ENCODE measurements at places on chromosomes 13 and 19.

GRCh38 chr19:35236638-35237400, 8.3 kb upstream of the FAM187B start:
- no peak for DNase-seq

DNA sequence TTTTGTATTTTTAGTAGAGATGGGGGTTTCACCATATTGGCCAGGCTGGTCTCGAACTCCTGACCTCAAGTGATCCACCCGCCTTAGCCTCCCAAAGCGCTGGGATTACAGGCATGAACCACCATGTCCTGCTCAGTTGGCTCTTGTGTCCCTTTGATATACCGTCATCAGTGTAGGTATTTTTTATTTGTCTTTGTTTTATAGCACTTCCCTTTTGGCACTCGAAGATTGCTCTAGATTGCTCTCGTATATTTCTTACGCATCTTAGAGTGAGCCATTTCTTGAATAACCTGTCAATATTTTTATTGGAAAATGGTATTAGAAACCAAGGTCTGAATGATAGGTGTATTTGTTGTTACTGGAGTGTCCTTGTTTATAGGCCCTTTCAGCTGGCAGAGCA, 9.4 kb downstream of the SETDB2 start:
- no peak for DNase-seq

DNA sequence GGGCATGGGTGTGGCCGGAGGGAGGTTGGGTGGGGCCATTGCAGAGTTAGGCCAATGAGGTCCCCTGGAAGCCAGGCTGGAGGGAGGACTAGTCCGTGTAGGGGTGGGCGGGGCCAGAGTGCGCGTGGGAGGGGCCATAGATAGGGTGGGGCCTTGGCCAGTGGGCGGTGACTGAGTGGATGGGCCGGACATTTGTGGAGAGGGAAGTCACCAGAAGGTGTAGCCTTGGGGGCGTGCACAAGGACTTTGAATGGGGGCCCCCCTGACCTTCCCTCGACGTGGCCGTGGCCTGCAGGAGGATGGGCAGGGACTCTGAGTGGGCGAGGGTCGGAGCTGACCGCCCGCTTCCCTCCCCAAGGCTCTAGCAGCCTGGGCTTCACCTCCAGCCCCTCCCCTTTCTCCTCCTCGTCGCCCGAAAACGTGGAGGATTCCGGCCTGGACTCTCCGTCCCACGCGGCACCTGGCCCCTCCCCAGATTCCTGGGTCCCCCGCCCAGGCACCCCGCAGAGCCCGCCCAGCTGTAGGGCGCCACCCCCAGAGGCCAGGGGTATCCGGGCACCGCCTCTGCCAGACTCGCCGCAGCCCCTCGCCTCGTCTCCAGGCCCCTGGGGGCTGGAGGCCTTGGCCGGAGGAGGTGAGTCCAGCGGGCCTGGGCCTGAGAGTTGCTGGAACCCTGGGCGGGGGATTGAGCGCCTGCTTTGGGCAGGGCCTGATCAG, 16.5 kb upstream of the B3GNT3 start:
- no peak for DNase-seq

DNA sequence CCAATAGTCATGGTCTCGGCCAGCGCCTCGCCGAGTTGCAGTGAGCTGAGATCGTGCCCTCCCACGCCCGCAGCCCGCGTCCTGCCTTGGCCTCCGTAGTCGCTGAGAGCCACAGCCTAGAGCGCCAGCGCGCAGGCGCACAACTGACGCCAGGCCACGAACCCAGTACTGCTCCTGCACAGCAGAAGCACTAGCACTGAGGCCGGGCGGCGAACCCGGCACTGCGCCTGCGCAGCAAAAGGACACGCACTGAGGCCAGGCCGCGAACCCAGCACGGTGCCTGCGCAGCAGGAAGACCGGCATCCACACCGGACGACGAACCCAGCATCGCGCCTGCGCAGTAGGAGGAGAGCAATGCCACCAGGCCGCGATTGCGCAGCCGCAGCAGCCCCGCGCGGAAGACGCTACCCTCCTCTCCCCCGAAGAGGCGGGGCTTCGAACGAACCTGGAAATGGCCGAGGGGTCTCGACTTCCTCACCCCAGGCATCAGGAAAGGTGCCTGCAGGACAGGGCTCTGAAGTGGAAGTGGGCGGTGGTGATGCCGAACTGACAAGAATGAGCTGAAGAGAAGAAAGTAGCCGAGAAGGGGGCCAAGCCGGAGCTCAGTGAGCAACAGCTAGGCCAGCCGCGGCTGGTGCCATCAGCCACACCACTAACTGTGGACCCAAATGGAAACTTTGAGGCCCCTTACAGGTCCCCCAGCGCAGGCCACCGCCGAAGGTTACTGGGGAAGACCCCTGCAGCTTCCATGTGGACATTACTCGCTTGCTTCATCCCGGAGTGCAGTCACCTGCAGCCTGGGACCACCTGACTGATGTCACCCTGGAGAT, 7.5 kb downstream of the F10 start:
- DNase-seq = no peak

DNA sequence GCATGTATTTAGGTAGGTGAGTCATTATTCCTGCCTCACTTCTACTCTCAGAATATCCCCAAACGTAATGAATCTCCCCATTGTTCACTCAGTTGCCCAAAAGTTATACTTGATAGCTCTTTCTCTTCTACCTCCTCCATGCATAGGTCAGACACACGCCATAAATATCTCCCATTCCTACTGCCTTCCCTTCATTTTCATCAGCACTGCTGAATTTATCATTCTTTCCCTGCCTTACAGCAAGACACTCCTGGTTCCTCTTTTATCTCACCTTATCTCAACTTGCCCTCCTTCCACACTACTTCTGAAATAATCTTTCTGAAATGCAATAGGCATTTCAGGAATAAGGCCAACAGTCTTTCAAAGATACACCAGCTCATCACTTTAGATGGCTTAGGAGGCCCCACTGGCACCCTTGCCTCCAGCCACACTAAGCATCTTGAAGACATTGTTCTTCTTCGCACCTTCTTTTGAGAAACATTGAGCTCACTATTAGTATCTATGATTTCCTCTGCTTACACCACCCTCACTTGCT, 333.9 kb downstream of the MYO16 start:
- DNase-seq = no peak

- no peak for DNase-seq
Measured at GRCh38 chr13:40476175-40476958, 190.1 kb downstream of the FOXO1 start.

DNA sequence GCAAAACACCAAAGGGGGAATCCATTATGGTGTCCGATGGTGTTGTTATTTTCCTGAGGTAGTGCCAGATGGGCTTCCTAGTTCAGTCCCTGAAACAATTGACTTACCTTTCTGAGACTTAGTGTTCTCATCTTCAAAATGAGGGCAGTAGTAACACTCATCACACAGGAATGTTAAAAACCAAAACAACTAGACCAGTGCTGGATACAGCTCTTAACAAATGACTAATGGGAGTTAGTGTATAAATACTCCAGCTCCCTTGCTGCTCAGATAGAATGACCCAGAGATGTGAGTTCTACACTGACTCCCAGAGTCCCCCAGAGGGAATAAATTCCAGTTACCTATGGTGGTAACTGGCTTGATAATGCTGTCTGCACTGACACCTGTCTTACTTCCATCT, 49.9 kb downstream of the MBD3L2B start:
- no peak for DNase-seq

- DNase-seq = no peak
Measured at GRCh38 chr19:34165295-34165738, 7.0 kb upstream of the LSM14A start.

DNA sequence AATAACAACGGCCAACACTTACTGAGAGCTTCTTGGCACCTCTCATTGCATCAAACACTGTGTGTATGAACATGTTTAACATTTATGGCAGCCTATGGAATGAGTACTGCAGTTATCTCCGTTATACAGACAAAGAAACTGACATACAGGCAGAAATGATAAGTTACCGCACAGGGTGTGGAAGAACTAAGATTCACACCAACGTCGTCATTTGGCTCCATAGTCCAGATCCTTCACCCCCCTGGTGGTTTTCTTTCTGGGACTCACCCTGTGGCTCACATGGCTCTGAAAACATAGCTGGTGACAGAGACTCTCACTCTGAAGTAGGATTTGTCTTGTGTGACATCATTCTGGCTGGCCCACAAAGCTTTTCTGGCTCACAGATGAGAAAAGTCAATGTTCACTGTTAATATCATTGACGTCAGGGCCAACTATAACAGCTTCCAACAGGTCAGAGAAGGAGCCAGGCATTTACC, 230.1 kb downstream of the DLEU7 start:
- no peak for DNase-seq

GRCh38 chr13:86922936-86923335, 748.2 kb upstream of the SLITRK5 start:
- no peak for DNase-seq

DNA sequence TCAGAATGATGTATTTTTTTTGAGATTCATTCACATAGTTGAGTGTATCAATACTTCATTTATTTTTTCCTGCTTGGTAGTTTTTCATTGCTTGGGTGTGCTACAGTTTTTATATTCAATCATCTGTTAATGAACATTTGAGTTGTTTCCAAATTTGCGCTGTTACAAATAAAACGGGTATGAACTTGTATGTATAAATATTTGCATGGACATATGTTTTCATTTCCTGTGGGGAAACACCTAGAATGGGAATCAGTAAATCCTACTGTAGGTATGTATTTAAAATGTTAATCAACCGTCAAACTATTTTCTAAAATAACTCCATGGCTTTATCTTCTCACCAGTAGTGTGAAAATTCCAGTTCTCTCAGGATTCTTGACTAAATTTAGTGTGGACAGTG, 826.3 kb downstream of the EFNB2 start:
- no peak for DNase-seq

- no peak for DNase-seq
Measured at GRCh38 chr19:5136073-5136855, 167.4 kb downstream of the KDM4B start.

DNA sequence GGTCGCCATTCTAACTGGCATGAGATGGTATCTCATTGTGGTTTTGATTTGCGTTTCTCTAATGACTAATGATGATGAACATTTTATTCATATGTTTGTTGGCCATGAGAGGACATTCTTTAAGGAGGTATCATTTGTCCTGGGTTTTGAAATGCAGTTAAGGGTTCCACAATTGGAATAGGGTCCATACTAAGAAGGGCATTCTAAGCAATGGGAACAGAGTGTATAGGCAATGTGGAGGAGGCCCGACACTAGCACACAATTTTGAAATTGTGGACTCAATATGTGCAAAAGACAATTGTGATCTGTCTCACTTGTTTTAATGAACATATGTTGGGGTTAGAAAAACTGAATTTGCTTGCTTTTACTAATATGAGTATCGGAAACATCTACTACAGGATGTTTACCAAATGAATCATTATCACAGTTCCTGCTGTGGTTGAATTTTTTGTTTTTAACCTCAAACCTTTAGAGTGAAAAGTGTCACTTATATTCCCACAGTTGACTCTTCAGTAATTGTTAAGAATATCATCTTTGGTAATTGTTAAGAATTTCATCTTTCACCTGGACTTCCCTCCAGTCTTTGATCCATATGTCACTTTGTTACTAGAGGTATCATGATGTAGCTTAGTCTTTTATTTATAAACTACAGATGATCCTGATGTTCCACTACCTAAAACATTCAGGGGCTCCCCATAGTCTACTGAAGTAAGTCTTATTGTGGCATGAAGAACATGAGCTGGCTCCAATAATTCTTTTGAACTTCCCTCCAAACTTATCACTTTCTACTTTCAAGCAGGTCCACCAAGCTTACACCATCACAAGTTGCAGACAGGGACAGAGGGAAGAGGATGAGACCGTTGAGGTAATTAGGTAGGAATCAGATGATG, 109.7 kb upstream of the KLF12 start:
- DNase-seq = no peak

DNA sequence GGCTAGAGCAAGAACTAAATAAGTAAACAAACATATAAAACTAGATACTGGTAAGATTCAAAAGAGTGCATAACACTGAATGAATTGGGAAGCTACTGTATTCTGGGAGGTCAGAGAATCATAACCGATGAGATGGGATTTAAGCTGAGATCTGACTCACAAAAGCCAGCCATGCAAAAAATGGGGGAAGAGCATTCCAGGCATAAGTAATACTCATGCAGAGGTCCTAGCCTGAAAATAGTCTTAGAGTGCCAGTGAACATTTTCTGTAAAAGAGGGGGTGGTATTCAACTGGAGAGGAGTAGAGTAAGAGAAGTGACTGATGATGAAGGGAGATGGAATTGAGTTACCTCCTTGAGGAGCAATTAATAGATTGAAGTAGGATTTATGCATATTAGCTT, 872.0 kb upstream of the GPC6 start:
- no peak for DNase-seq

- no peak for DNase-seq
Measured at GRCh38 chr13:48831248-48831647, 144.5 kb upstream of the FNDC3A start.

DNA sequence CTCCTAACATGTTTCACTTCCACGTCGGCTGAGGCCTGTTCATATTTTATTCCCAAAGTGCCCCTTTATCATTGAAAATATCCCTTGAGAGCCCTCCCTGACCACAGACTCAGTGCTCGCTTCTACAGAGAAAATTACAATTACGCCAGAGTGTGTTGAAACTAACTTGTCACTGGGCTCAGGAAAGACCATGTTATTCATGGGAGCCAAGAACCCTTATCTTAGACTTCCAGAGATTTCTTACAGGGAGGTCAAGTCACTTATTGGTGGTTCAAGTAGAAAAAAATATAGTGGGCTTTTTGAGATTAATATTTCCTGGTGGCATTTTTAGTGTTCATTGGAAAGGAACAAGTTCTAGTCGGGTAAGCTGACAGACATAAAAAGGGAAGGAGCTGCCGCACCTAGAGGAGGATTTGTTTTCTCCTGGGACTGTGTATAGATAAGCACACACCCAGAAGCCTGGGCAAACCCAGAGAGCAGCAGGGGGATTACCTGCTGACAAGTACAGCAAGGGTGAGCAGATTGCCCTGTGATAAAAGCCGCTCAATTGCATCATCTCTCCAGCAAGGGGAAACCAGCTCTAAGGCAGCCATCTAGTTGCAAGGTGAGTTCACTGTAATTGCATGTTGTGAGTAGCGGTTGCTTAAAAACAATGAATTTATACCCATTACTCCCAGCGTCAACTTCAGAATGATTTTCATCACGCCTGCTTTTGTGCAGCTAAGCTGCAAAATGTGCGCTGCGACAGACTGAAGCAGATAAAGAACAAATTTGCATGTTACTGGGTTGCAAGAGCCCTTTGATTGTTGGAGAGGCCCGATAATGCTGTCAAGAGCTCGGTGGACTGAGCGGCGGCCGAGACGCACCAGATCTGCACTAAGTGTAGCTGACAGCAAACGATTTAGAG, 46.2 kb downstream of the DCT start:
- DNase-seq = no peak

All from T-cell (primary cell).